ENCODE measurements at places on chromosomes 5 and 9.

GRCh38 chr9:133421615-133422542 lies at the start of gene ADAMTS13:
Gene ADAMTS13 (plus strand): TSS chr9:133422367. CDS start chr9:133422444, 77 bp downstream.
- peak; percentile 37 for DNase-seq

DNA sequence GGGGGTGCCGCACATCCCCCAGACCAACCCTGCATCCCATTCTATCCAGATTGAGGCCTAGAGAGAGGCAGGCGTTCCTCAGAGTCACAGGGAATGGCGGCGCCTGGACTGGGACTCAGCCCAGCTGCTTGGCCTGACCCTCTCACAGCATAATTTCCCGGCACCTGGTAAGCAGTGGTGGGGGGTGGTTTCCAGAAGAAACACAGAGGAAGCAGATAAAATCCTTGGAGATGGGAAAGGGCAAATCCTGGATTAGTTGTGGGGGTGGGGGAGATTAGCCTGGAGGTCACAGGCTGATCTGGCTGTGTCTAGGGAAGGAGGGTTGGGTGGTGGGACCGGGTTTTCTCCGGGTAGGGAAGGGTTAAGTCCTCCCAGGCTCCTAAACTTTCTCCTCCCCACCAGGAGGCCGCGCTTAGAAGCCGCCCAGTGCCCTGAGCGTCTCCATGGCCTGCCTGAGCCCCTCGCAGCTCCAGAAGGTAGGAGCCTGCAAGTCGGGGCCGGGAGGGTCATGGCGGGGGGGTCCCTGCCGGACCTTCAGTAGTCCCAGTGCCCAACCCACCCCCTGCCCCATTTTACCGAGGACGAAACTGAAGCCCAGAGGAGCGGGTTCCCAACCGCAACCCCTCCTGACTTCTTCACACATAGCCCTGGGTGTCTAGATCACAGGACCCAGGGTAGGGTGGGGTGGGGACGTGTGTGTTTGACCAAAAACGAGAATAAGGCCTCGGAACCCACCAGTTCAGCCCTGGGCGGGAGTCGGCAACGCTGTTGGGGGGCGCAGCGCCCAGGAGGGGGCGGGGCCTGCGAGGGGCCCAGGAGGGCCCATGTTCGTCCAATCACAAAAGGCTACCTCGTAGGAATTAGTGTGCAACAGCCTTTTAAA lies 1.3 kb downstream of the PHYHD1 start:
- DNase-seq = peak; percentile 71

- DNase-seq = no peak
Measured at GRCh38 chr5:148586796-148587195, 67.5 kb downstream of the HTR4 start.

DNA sequence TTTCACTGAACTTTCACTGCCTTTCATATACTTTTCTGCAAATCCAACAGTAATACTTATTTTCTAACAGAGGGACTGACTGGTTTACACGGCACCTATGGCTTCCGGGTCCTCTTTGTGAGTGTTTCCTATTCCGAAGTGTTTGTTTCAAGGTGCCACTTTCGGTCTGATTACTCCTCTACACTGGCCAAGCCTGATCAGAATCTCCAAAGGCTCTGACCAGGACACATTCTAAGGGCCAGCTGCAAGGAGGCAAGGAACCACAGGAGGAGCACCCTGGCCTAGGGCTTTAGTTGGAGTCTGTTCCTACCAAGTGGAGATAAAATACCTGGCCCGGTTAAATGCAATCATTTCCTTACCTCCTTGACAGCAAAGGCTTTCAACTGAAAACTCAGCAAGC lies 132.1 kb downstream of the GLIS3 start:
- no peak for DNase-seq

DNA sequence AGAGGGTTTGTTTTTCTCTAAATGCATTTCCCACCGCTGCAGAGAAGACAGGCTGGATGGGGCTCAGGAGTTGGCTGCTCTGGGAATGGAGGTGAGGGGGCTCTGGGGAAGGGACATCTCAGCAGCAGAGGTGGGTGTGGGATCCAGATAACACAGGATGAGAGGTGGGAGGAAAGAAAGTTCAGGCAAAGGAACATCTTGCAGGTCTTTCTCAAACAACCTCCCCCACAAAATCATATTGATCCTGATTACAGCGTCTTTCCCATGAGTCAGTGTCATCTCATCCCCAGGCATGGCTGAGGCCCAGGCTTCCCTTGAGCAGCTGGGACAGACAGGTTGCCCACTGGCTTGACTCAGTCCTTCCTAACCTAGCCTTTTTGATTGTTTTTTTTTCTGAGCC lies 11.3 kb upstream of the ACSL6 start:
- DNase-seq = no peak

- no peak for DNase-seq
Measured at GRCh38 chr5:157106630-157107461, 2.0 kb downstream of the HAVCR2 start.

DNA sequence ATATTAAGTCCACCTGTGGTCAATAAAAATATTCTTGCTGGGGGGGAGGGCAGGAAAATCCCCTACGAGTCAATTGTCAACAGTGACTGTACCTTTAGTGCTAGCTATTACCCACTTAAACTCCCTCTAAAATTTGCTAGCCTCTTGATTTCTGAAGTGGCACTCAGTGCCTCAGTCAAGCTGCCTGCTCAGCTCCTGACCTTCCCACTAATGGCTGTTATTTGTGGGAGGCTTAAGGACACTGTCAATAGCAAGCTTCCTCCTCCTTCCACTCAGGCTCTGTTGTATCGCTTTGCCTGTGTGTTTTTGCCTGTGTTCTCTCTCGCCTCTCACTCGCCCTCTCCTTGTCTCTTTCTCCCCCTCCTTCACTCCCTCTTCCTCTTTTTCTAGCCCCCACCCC lies 140.8 kb downstream of the BNC2 start:
- peak; percentile 42 for DNase-seq

DNA sequence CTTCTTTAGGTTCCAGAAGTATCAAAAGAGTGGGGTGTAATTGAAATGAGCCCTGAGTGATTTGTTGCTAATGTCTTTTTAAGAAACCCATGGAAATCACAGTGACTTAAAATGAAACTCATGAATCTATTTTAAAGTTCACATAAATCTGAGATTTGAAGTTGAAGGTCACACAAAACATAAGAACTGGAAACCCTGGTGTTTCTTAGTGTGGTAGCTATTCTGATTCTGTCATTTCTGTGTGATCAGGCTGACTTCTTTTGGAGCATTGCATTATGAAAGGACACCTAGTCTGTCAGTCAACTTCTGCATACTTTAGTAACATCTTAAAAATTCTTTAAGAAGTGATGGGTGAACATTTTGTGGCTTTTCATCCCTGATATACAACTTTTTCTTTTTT lies 448.8 kb downstream of the TLE4 start:
- no peak for DNase-seq

GRCh38 chr5:55841976-55842375 lies 9.2 kb upstream of the IL31RA start:
- no peak for DNase-seq

GRCh38 chr5:79330071-79330470 lies 94.1 kb downstream of the JMY start:
- no peak for DNase-seq

GRCh38 chr9:114096041-114096511 lies 3.0 kb downstream of the KIF12 start:
- DNase-seq = peak; percentile 34

DNA sequence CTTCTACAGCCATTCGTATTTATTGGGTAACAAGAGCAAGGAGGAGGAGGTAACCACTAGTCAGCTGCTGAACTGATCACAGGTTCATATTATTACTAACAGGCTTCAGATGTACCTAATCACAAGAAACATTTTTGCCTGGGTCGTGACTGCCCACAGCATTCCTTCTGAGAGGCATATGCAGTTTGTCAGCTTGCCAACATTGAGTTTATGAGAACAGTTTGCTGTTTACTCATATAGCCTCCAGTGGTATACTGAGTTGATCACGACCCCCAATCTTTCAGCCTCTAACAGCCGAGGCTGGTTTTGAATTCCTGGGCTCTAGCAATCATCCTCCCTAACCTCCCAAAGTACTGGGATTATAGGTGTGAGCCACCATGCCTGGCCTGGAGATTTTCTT lies 693.6 kb downstream of the TLE1 start:
- peak; percentile 65 for DNase-seq

GRCh38 chr5:163551156-163551555 lies 45.7 kb downstream of the MAT2B start:
- no peak for DNase-seq

DNA sequence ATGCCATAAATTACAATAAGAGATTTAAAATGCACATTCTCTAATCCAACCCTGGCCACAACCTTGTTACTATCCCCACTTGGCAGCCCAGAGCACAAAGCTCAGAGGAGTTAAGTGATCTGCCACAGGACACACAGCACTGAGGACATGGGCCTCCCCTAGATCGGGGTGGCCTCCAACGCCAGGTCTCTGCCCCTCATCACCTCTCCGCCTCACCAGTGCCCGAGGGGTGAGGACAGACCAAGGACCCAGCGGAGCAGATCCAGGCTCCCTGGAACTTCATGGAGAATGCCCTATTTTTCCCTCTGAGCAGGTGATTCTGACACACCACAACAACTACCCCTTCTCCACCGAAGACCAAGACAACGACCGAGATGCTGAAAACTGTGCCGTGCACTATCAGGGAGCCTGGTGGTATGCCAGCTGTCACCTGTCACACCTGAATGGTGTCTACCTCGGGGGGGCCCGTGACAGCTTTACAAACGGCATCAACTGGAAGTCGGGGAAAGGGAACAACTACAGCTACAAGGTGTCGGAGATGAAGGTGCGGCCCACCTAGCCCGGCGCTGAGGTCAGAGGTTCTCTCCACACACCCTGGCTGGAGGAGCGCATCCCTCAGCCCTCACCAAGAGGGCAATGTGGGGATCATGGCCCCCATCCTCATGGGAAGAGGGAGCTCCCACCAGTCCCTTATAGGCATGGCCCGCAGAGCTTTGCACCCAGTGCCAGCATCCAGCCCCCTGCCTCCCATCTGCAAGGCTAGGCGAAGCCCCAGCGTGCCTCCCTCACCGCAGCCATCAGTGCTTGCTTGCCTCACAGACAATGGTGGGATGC lies 12.5 kb upstream of the FCN2 start:
- no peak for DNase-seq

DNA sequence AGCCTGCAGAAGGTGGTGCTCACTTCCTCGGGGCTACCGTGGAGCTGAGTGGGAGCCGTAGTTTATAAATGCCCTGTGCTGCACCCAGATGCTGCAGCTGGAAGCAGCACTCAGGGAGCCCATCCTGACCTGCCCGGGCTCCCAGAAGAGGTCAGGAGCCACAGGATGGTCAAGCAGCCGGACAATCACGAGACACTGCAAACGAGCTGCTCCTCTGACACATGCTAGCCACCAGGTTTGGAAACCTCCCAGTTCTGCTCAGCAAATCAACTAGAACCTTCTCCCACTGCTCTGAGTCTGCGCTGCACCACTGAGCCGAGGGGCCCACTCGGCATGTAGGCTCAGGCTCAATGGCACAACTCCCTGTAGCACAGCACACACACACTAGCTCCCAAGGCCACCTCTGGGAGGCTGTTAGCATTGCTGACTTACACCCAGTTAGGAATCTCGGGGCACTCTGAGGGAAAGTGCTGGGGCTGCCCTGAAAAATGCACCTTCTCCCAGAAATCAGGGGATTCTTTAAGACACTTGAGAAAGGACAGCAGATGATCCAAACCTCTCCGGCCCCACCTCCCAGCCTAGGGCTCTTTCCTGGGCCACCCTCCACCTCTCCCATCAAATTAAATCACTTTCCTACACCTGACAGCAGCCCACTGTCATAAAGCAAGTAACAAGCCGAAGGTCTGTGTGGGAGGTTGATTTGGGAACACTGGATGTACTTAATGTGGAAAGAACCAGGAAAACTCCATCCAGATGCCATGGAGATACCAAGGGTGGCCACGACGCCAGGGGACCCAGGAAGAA lies 59.1 kb downstream of the PSMB7 start:
- no peak for DNase-seq

DNA sequence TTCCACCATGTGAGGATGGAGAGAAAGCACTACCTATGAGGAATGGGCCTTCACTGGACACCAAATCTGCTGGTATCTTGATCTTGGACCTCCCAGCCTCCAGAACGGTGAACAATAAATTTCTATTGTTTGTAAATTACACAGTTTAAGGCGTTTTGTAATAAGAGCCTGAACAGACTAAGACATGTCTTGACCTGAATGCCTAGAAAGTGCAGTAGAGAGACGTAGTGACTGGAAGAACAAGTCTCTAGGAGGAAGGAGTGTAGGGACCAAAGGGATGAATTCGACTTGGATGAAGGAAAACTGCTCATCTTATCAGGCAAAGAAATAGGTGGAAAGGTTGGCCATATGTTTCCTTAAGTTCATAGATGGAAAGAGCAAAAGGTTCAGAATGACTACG lies 309.8 kb upstream of the RGMB start:
- no peak for DNase-seq

DNA sequence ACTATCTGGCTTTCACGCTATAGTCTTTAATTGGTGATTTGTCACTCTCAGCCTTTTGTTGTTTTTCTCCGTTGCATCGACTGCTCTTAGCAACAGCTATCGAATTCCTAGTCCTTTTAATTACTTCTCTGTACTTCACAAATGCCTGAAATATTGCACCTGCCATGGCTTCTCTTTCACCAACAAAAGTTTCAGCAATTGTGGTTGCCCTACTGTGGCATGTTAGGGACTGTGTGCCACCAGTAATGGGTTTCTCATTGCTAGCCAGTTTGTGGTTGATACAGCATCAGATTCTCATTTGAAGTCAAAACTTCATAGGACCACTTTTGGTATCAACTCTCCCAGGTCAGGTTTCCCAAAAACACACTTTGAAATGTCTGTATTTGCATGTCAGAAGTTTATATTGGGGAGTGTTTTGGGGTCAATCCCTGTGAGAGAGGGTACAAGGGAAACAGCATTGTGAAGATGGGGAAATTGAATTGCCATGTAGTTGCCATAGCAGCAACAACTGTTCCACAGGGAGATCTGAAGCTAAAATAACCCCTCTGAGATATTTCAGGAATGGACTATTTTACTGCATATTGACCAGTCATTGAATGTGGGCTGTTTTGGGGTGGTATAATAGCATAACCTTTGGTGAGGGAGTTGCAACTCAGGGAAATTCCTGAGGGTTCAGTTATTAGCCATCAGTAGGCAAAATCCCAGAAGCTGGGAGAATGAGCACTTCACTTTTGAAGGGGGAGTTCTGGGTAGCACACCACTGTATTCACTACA lies 99.2 kb downstream of the WDR70 start:
- no peak for DNase-seq
